ENCODE measurements at places on chromosomes 11 and 22.

DNA sequence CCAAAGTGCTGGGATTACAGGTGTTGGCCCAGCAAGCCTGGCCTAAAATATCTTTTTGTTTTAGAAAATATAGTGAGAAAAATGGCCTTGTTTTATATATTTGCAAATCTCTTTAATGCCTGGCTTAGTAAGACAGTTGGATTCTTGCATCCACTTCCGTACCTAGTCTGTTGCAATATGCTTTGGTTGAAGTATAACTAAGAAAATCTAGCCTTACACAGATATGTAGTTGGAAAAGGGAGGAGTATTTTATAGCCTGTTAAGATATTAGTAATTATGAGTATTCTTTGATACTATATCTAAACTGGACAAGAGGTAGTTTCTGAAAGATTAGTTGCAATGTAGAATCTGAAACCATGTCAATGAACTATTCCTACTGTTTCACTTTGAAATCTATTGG lies 65.1 kb downstream of the ZNRF3 start:
- no peak for DNase-seq

- no peak for DNase-seq
Measured at GRCh38 chr22:27719036-27719347, 82.6 kb downstream of the MN1 start.

GRCh38 chr11:121722431-121723245 lies 269.9 kb upstream of the SORL1-AS1 start:
- DNase-seq, result no peak

- no peak for DNase-seq
Measured at GRCh38 chr11:73344191-73344607, 32.0 kb upstream of the RELT start.

GRCh38 chr11:117068303-117068860 lies 29.8 kb downstream of the SIK3 start:
- no peak for DNase-seq

DNA sequence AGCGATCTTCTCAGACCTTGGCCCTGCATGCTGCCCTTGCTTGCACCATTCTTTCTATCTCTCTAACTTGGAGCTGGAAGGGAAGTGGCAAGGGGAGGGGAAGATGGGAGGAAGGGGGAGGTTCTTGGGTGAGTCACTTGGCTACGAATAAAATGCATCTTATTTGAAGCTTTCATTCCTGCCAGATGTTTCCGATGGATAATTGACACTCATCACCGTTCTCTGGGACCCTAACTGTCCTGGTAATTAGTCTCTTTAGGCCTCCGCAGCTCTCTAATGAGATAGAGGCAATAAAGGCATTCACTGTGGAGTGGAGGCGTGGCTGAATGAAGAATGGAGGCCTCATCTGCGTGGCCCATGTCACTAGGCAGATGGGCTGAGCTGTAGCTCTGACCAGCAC lies 960.1 kb downstream of the NTM start:
- DNase-seq, result no peak

DNA sequence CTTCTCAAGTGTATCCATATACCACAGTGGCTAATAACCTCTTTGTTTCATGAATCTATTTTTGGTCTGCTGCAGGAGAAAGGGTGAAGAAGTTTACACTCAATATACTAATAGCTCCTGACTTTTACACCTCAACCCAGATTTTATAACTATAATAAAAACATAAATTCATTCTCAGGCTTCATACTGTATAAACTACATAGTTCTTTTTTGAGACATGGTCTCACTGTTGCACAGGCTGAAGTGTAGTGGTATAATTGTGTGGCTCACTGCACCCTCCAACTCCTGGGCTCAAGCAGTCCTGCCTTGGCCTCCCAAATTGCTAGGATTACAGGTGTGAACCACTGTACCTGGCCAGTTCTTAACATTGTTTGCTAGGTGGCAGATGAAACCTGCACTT lies 17.8 kb upstream of the CCDC179 start:
- DNase-seq, result no peak

DNA sequence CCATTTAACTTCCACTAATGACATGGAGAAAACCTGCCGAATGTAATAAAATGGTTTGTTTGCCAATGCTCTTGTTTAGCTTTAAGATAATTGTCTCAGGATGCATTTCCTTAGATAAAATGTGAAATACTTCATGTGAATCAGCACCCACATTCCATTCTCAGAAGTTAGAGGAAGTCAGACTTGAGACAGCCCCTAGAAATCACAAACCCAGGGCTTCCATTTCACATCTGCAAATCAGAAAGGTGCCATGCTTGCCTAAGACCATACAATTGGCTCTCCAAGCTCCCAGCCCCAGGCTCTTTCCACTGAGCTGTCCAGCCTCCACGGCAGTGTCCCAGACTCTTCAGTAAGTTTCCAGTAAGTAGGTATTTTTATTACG lies 35.6 kb upstream of the ADORA2A start:
- DNase-seq, result no peak

DNA sequence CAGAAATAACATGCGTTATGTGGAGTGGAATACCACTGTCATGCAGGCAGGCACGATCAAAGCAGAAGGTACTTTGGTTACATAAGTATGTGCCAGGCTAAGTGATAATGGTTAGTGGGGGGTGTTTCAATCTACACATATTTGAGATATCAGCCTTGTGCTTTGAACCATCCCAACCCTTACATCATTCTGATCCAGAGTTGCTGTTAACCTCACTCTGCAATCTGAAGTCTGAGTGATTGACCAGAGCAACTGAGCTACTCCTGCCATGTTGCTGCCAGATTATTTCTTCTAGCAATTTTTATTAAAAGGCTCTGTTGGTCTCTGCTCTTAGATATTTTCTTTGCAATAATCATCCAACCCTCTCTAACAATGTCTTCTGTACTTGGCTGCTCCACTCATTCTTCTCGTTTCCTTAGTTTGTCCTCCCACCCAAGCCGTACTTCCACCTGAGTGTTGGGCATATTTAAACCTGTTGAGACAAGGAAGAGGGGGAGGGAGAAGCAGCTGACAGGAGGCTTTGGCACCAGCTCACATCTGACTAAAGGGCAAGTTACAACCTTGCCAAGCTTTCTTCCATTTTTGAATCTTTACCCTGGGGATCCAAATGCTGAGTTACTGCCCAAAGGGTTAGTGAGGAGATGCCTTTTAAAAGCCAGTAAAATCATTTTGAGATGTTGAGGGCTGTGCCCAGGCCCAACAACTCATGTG lies 114.1 kb upstream of the SESN3 start:
- no peak for DNase-seq

DNA sequence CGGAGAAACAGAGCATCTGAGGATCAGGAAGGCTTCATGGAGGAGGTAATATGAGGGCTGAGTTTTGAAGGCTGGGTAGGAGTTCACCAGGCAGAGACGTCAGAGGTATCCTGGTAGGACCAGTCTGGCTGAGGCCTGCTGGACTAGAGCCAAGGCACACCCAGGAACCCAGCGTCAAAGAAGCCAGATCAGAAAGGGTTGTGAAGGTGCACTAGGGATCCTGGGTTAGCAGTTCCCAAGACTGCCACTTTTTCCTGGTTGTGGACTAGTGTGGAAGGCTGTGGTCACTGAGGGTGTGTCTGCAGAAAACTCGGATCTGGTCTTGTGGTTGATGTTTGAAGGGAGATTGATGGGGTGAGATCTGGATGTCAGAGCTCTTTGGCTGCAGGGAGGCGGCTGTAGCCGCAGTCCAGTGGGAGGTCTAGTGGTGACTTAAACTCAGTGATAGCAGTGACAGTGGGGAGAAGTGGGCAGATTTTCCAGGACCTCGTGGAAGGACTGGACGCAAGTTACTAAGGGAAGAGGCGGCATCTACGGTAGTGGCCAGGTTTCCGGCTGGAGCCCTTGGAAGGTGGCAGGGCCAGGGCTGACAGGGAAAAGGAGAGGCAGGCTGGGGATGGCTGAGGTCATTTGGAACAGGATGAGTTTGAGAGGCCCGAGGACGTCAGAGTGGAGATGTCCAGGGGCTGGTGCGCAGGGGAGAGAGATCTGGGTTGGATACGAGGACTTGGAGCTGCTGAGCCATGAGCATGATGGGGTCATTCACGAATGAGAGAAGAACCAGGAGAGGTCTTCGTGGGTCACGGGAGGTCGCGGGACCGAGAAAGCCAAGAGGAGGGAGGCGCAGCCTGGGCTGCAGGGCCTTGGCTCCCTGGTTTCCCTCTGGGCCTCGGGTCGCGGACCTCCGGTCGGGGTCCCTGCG lies 10.9 kb downstream of the RELA start:
- no peak for DNase-seq

GRCh38 chr11:115276191-115276590 lies 228.0 kb downstream of the CADM1 start:
- DNase-seq, result no peak

DNA sequence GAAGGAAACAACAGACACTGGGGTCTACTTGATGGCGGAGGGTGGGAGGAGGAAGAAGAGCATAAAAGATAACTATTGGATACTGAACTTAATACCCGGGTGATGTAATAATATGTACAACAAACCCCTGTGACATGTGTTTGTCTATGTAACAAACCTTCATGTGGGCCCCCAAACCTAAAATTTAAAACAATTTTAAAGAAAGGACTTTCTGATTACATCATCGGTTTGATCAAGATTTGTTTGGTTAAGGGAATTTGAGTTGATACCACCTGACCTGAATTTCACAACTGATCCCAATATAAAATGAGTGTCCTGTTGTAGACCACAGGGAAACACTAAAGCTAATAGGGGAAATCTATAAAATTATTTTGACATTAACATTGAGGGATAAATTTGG lies 34.3 kb downstream of the APIP start:
- no peak for DNase-seq

GRCh38 chr22:31323578-31324550 lies 22.3 kb downstream of the PATZ1 start:
- DNase-seq, result no peak

- DNase-seq, result no peak
Measured at GRCh38 chr11:29623144-29623722, 393.6 kb downstream of the KCNA4 start.

DNA sequence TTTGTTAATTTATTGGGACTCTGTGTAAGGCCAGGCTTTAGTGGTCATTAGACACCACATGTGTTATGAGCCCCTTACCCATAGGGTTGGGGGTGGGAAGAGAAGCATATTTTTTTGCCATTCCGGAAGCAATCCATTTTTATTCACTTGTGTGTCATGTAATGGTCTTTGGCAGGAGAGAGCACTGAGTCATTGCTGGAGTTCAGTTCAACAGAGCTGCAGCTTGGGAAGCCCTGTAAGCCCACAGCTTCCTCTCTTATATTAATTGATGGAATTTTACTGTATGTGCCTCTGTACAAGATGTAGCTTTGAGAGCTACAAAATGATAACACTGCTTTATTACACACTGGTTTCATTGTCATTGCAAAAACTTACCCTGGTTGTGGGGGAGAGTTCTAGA lies 177.3 kb upstream of the SORL1-AS1 start:
- DNase-seq, result no peak

- no peak for DNase-seq
Measured at GRCh38 chr11:27443227-27443626, 29.4 kb downstream of the LGR4 start.

GRCh38 chr22:47610764-47611163 lies 848.3 kb downstream of the TBC1D22A start:
- DNase-seq, result no peak

DNA sequence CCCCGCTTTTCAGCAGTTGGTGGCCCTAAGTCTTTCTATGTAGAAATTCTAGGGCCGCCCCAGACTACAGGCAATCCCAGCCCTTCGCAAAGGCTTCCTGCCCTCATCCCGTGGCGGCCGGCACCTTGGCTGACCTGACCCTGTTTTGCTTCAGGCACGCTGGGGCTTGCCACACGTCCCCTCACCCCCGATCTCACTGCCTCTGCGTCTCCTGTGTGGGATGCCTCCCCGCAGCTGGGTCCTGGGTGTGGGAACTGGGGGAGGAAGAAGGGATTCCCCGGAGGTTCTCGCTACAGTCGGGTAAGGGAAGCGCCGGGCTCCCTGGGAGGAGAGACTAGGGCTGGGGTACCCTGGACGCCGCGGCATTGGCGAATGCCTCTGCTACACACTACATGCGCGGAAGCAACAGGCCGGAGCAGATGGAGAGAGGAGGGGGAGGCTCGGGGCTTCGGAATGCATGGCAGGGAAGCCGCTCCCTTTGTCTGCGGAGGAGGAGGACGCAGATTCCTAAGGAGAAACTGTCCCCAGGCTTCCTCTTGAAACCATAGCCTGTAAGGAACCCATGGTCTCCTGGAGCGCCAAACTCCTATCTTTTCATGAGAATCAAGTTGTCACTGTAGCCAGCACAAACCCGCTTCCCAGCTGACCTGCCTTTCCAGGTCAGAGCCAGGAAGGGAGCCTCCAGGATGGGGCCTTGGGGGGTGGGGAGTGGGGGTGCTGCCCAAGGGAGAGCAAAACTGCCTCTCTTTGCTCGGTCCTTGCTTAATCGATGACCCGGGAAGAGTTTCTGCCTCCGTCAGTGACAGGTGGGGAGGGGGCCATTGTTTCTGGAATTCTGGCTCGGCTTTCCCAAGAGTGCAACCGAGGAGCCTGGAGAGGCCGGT lies 1.4 kb downstream of the DTX4 start:
- no peak for DNase-seq

GRCh38 chr11:66172146-66172545 lies 96.3 kb upstream of the RAB1B start:
- DNase-seq, result no peak

GRCh38 chr11:78397398-78397797 lies 20.2 kb downstream of the GAB2 start:
- DNase-seq, result no peak

- DNase-seq, result no peak
Measured at GRCh38 chr11:24145411-24145810, 351.4 kb upstream of the LUZP2 start.

DNA sequence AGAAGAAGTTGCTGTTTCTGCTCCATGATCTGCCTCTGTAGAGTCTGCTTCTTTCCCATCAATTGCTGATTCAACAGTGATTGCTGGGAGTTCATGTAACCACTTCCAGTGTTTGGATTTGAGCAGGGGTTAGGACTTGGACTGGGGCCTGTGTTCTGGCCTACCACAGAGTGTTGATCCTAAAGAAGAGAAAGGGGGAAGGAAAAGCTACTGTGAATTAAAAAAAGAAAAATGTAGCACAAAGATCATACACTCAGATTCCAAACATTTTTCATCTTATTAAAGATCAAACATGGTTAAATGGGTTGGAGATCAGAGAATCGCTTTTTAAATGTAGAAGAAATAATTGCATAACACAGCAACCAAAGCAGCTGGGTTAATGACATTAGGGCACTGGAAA lies 67.6 kb upstream of the MTMR2 start:
- no peak for DNase-seq

GRCh38 chr11:48122656-48123055 lies 94.0 kb upstream of the OR4B1 start:
- no peak for DNase-seq

- no peak for DNase-seq
Measured at GRCh38 chr11:10990160-10990559, 132.3 kb upstream of the ZBED5 start.

- no peak for DNase-seq
Measured at GRCh38 chr11:92451063-92451462, 226.4 kb downstream of the FAT3 start.

GRCh38 chr11:34458525-34458924 lies 19.8 kb downstream of the CAT start:
- DNase-seq, result no peak

GRCh38 chr11:76752321-76753143 lies 30.6 kb upstream of the TSKU start:
- DNase-seq, result no peak

Measured in activated T-helper 1 cell treated with anti-CD3 and anti-CD28 coated beads, Interleukin-2, amount 50 U/mL, for 16 hours (primary cell).